ENCODE measurements at places on chromosomes 5 and 9.

DNA sequence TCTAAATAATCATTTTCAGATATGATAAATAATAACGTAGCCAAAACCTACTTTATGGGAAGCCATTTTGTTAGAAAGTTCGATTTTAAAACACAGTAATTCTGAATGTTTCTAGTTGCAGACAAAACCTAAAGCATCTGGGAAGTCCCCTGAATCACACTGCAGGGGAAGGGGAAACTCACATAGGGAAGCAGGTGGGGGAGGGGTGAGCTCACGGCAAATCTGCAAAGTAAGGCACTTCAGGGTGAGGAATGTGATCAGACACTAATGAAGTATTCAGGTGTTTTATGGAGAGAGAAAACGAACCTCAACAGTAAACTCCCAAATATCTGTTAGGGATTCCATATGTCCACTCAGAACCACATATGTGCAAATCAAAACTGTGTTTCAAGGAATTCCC, 70.7 kb downstream of the EPB41L4A start:
- DNase-seq, result no peak

DNA sequence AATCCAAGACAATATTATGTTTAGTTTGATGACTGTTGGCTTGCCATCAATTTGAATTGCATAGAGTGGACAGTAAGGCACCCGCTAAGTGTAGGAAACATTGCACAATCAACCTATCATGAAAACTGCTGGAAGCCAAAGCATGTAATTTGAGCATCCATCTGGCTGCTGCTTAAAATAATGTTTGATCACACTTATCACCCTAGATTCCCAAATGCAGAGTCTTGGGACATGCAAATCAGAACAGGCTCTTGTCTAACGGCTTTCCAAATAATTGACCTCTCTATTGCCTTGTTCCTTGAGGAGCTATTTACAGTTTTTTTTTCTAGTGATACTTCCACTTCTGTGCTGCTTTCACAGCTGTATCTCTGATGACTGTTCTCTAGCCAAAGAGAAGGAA, 342.1 kb downstream of the PRR16 start:
- no peak for DNase-seq

DNA sequence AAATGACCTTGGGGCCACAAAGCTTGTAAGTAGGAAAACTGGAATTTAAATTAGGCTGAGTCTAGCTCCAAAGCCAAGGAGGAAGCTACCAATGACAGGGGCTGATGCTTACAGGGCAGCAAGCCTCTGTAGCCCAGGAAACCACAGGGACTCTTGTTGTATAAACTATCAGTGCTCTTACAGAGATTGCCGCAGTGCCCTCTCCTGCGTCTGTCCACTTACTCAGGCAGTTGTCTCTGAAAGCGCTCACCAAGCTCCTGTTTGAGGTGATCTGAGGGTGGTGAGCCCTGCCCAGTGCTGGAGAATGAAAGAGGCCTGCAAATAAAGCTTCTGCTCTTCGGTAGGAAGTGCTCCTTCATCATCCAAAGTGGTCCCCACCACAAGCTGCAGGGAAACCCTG, 498.8 kb downstream of the ARHGEF28 start:
- DNase-seq, result peak; percentile 84

- no peak for DNase-seq
These were observed 155.5 kb upstream of the GRIN3A start for GRCh38 chr9:101893661-101894646.

GRCh38 chr9:134234687-134235359, 70.5 kb upstream of the RNU6ATAC start:
- DNase-seq, result no peak

DNA sequence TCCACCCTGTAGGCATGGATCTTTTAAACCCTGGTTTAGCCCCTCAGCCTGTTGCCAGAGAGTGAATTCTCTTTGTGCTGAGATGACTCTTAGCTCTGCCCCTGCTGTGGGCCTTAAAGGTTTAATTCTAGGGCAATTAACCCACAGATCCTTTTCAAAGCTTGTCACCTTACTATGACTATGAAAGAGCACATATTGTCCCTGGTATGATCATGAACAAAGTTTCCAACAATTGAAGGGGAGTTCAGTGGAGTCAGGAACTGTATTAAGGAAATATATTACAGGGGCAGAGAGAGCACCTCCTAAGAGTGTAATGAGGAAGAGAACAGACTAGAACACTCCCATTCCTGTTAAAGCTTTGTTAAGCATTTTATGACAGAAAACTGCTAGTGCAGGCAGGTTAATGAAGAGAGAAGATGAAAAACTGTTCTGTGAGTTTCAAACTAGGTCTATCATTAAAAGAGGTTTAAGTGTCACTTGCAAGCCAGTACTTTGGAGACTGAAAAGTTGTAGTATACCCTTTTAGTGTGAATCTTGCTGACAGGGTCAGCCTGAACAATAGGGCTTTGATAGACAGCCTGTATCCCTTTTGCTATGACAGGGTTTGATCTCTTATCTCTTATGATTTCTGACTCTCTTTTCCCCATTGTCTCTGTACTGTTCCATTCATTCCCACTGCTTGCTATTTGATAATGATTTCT, 104.2 kb upstream of the ELL2 start:
- DNase-seq, result no peak

GRCh38 chr5:126806-127205, 34.8 kb downstream of the PLEKHG4B start:
- no peak for DNase-seq

DNA sequence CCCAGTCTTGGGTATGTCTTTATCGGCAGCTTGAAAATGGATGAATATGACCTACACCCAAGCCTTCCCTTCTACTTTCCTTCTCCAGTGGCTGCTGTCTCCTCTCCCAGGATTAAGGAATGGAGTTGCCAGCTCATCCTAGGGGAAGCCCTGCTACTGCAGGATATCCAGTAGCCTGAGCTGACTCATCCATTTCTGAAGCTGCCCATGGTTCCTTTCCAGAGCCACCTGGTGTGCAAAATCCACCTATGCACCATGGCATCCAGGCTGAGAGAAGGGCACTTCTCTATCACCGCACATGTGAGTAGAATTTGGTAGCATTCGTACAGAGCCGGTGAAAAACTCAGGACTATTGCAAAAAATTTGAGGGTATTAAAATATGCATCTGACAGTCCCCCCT, 290.8 kb downstream of the YTHDC2 start:
- DNase-seq, result no peak

- no peak for DNase-seq
These were observed 5.5 kb downstream of the SEPTIN8 start for GRCh38 chr5:132771503-132771998.

- DNase-seq, result no peak
These were observed 367.1 kb downstream of the CDK5RAP2 start for GRCh38 chr9:120212853-120213200.

DNA sequence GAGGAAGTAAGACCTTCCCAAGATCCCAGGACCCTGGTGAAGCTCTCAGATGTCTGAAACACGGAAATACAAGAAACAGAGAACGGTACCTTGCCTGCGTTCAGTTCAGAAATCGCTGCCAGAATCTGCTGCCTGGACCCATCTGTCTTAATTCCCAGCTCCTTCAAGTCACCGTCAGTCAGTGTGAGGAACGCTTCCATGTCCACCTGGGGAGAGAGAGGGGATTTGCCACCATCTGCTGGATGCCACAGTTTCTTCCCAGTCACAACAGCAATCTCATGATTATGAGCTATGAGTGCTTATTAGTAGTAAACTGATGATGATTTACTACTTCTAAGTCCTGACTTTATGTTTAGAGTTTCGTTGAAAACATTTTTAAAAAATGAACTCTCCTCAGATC, 36.7 kb upstream of the GABBR2 start:
- no peak for DNase-seq

- no peak for DNase-seq
These were observed 6.9 kb downstream of the SHC3 start for GRCh38 chr9:89171693-89172092.

DNA sequence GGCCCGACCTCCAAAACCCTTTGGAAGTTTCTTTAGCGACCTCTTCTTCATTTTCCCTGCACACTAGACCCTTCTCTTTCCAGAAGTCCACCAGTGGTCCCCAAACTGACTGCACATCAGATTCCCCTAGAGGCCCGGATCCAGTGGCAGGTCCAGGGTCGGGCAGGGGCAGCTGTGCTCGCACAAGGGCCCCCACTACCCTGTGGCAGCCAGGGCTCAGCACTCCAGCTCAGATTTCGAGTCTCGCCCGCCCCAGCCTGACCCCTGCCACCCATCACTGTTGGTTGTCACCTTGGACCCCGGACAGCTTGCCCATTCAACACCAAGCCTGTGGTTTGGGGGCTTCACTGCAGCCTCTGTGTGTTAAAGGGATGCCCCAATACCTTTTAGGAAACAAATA, 7.8 kb upstream of the ZDHHC12 start:
- DNase-seq, result no peak

- no peak for DNase-seq
These were observed 145.1 kb upstream of the SMIM23 start for GRCh38 chr5:171640480-171640879.

DNA sequence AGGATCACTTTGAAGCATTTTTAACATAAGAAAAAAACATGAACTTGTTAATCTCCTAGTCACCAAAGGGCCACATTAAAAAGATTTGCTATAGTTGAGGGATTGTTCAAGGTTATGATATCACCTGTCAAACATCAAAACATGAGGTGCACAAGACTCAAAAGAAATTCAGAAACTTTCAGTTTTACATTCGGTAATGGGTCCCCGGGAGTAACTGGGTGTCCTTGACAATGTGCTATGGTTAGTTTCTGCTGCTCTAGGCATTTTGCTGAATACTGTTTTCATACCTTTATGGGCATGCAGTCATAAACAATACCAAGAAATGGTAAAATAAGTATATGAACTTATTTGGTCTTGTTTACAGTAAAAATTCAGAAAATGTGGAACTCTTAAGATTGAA, 92.8 kb upstream of the EDIL3 start:
- DNase-seq, result no peak

DNA sequence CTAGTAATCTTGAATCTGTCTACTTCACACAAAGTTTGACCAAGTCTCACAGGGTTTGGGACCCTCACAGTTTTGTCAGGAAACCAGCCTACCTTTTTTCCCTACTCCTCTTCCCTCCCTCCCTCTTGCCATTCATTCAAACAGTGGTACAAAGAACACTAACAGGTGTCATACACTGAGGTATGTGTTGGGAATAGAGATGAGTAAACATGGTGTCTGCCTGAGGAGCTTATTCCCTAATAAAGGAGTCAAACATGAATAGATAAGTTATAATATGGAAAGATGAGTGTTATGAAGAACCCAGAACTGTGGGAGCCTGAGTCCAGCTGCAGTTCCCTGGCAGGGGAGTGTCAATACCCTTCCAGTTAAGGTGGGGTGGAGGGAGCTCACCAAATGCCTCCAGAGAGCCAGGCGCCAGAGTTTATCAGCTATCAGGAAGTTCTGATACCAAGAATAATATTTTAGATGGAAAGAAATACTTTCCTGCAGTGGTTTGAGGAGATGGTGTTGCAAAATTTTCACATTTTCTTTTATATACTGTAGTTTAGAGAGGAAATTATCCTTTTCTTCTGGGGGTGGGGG, 183.4 kb upstream of the NR3C1 start:
- DNase-seq, result no peak

DNA sequence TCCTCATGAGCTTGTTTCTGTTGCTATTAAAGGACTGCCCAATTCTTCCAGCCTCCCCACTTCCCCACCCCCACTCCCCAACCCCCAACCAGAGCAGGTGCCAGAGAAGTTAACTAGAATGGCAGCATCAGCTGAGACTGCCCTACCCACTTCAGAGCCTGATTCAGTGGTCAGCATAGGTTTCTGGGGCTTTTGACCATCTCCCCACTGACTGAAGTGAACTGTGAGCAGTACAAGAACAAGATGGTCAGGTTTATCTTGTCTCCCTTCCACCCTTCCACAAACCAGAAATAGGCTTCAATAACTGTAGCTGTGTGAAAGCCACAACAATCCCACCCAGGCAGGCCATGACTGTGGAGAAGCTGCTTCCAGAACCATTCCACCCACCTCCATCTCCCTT, 289.4 kb upstream of the SLC24A2 start:
- no peak for DNase-seq

- no peak for DNase-seq
These were observed 59.8 kb upstream of the RFX3 start for GRCh38 chr9:3585606-3586005.

GRCh38 chr5:141869514-141869913, 8.7 kb downstream of the PCDH1 start:
- no peak for DNase-seq

GRCh38 chr5:28390341-28390740, 1352.0 kb upstream of the CDH9 start:
- DNase-seq, result no peak

DNA sequence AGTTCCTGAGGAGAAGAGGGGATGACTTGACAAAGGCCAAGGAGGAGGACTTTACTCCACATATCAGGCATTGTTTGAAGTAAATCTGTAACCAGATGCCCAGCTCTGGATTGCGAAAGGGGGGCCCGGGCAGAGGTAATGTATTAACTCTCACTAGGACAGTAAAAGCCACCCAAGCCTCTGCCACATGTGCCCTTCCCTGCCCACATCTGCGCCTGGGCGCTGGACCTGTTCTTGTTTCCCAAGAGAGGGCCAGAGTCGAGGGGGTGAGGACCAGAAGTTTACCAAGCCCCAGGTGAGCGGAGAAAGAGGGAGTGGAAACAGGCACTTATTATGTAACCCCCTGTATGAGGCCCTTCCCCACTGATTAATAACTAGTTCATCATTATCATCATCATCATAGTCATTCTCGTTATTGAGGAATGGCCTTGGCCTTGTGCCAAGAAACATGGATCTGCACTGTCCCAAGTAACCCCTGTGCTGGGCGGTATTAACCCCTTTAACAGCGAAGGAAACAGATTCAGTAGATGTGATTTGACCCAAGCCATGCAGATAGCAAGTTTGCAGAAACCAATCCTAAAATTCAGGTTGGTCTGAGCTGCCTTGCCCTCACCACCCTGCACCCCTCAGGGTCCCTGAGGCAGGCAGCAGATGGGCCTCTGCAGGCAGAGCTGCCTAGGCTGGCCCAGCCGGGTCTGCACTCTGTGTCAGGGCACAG, at the start of gene SLC23A1:
TSS of gene SLC23A1 (minus strand) at position 23 of the 718 bp plus-strand sequence. CDS start 44 bp downstream, outside the sequence.
- DNase-seq, result no peak

DNA sequence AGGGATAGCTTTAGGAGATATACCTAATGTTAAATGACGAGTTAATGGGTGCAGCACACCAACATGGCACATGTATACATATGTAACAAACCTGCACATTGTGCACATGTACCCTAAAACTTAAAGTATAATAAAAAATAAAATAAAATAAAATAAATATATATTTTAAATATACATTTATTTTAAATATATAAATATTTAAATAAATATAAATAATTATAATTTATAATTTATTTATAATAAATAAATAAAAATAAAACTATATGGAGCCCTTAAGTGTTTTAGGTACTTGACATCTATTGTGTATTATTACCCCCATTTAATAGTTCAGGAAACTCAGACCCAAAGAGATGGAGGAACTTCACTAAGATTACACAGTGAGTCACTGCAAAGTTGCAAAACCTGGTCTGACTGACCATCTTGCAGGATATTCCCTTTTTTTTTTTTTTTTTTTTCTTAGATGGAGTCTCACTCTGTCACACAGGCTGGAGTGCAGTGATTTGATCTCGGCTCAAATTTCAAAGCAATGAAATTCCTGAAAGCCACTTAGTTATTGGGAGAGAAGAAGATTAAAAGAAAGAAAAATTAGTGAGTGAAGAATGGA, 5.8 kb upstream of the C5orf52 start:
- DNase-seq, result no peak

GRCh38 chr5:110475529-110475928, 250.9 kb downstream of the TMEM232 start:
- no peak for DNase-seq
